ENCODE measurements at places on chromosomes 11 and 22.
A peak's percentile ranks its signal among the peaks of the same experiment; 100 is the strongest.

- no peak for DNase-seq
Measured at GRCh38 chr22:28232204-28232603, 313.1 kb upstream of the PITPNB start.

- DNase-seq: peak; percentile 26
Measured at GRCh38 chr11:93444617-93445073, 98.5 kb downstream of the SMCO4 start.

DNA sequence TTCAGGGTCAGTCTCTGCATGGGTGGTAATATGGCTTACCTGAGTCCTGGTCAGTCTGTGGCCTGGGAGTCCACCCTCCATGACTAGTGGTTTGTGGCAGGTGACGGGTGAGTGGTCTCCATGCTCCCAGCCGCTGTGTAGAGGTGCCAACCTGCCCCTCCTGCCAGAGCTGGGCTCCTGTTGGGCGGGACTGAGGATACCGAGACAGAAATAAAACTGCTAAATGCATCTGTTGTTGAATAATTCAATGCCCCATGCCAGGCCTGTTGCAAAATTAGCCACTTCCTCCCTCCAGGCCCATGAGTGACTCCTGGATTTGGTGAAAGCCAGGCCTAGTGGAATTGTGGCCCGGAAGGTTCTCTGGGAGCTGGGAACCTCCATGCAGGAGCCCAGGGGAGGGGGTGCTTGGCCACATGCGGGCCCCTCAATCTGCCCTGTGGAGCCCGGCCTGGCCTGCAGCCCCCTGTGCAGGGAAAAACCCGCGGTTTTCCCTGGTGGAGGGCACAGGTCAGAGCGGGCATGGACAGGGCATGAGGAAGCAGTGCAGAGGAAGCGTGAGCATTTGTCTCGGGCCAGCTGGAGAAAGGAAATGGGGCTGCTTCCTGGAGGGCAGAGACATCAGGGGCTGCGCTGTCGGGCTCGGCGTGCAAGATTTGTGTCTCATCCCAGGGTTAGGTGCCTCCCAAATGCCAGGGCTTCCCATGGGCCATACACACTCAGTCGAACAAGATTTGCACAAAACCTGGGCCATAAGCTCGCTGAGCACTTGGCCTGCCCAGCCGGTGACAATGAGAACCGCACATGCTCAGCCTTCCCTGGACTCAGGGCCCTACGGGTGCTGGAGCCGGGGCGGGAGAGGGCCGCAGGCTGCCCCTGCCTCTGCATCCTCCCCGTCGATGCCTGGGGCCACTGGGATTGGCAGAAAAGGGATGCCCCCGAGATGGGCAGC is 66.9 kb downstream of the KCNQ1 start:
- no peak for DNase-seq

DNA sequence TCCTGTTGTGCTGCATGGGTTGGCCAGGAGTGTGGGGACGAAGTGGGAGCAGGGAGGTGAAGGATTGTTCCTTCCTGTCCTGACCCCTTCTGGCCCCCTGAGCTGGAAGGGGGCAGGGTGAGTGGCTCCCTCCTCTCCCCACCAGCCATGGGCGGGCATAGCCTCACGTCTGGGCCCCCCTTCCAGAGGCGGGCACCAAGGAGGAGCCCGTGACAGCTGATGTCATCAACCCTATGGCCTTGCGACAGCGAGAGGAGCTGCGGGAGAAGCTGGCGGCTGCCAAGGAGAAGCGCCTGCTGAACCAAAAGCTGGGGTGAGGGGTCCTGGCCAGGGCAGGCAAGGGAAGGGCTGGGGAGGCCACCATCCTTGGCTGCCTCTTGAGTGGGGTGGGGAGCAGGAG is 3.4 kb downstream of the SART1 start:
- no peak for DNase-seq

DNA sequence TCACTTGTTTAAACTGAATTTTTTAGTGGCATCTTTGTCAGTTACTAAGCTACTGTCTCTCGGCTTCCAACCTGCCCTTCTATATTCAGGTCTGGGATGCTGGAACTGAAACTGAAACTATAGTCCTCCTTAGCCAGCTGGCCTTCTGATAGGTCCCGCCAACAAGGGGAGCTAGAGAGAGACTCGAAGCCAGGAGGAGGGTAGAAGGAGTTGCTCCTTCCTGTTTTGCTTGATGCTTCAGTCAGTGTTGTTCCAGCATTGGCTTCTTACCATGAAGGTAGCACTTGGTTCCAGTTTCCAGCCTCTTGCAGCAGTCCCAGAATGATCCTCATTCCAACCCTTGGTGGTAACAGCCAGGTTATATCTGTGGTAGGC is 32.9 kb upstream of the HORMAD2 start:
- DNase-seq: no peak

All from Caki2 (cell line).